H9 (cell line): ENCODE measurements at places on chromosomes 1 and 21. TPM values are rescaled to one million over a fixed set of nuclear protein-coding genes. Genes with fewer than 3 reads are reported as not detected.

RAB4A gene
- 64.2 and 66.7 TPM in 2 replicates for total RNA-seq

SPRR5 gene
- total RNA-seq: not detected in 2 replicates

RHOU gene
- 3.9 and 4.2 TPM in 2 replicates for total RNA-seq

MMP23B gene
- total RNA-seq: 12.5 and 13.7 TPM in 2 replicates

CA6 gene
- total RNA-seq: not detected in 2 replicates

TMOD4 gene
- total RNA-seq: 0.42 and 1.6 TPM in 2 replicates

C8A gene
- not detected in 2 replicates for total RNA-seq

KCNN3 gene
- total RNA-seq: 0.83 TPM in 2 replicates

CCDC181 gene
- 2.9 TPM in 2 replicates for total RNA-seq

S100A14 gene
- 0.63 and 0.66 TPM in 2 replicates for total RNA-seq

OR2T11 gene
- not detected in 2 replicates for total RNA-seq

LHX4 gene
- total RNA-seq: 1.9 and 2.0 TPM in 2 replicates

SELENBP1 gene
- total RNA-seq: 13.9 and 14.2 TPM in 2 replicates

S100A7A gene
- total RNA-seq: not detected in 2 replicates

ETNK2 gene
- total RNA-seq: 17.6 and 18.6 TPM in 2 replicates

LCE2B gene
- not detected in 2 replicates for total RNA-seq

PODN gene
- 0.17 and 0.29 TPM in 2 replicates for total RNA-seq

SAMSN1 gene
- 2.8 and 4.6 TPM in 2 replicates for total RNA-seq

FCGR2B gene
- not detected in 2 replicates for total RNA-seq

CMPK1 gene
- total RNA-seq: 26.3 and 28.7 TPM in 2 replicates

CHIA gene
- total RNA-seq: not detected in 2 replicates

SERPINC1 gene
- not detected in 2 replicates for total RNA-seq

CRYBG2 gene
- 11.8 and 12.8 TPM in 2 replicates for total RNA-seq

B3GALT5 gene
- 24.2 and 24.7 TPM in 2 replicates for total RNA-seq

EPHB2 gene
- total RNA-seq: 8.3 and 9.5 TPM in 2 replicates
